Liver (tissue), 10 donors: ENCODE measurements at places on chromosomes 13 and 19. TPM values are rescaled to one million over a fixed set of nuclear protein-coding genes. Genes with fewer than 3 reads are reported as not detected.

DNA sequence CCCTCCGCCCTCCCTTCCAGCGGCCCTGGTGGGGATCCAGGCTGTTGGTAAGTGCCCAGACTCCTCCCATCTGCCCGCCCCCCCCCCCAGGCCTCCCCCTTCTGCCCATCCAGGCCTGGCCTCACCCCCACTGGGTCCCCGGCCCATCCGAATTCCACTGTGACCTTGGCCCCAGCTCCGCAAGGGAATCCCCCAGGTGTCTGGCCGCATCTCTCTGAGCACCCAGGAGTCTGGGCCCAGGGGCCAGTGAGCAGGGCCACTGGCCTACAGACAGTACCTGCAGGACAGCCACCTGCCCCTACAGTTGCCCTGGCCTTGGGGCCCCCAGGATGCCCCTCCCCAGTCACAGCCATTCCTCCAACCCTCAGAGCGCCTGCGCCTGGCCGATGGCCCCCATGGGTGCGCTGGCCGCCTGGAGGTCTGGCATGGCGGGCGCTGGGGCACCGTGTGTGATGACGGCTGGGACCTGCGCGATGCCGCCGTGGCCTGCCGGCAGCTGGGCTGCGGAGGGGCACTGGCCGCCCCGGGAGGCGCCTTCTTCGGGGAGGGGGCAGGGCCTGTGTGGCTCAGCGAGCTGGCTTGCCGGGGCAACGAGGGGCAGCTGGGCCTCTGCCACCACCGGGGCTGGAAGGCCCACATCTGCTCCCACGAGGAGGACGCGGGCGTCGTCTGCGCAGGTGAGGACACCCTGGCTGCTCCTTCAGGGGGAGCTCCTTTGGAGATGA, 912 bp downstream of the SSC5D start:
- DNase-seq, result no peak

DNA sequence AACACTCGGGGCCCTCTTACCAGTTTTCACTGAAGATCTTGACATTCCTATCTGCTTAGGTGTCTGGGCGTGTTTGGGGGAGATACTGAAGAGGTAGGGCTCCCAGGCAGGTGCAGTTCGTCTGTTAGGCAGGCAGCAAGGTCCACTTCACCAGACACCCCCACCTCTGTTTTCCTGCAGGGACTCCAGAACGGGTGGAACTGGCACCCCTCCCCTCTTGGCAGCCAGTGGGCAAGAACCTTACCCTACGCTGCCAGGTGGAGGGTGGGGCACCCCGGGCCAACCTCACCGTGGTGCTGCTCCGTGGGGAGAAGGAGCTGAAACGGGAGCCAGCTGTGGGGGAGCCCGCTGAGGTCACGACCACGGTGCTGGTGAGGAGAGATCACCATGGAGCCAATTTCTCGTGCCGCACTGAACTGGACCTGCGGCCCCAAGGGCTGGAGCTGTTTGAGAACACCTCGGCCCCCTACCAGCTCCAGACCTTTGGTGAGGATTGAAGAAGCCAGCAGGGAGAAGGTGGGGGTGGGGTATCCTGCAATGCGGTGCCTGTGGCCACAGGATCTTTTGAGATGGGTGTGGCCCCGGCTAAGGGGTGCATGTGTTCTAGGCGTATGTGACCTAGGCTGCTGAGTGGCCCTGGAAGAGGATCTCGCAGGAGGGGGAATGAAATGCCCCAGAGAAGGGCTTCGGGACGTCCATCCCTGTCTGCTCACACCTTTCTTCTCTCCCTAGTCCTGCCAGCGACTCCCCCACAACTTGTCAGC, 3.3 kb upstream of the ICAM4 start:
- DNase-seq, result no peak

DNA sequence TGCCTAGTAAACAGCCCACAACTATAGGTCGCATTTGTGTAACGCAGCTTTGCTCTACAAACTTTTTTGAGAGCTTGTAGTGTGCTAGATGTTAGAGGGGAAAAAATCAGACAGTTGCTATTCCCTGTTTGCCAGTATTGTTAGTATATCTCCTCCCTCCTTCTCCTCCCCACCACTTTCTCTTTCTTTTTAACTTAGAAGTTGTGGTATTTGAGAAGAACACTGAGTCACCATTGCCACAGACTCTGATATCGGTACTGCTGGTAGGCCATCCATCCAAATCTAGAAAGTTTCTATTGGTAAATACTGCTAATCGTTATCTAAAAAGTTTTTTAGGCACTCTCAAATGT, 666 bp downstream of the POMP start:
- no peak for DNase-seq

- DNase-seq, result no peak
These were observed 754 bp downstream of the DNAJB1 start for GRCh38 chr19:14517446-14517839.

- no peak for DNase-seq
These were observed 69.2 kb downstream of the CEBPG start for GRCh38 chr19:33442706-33443105.

DNA sequence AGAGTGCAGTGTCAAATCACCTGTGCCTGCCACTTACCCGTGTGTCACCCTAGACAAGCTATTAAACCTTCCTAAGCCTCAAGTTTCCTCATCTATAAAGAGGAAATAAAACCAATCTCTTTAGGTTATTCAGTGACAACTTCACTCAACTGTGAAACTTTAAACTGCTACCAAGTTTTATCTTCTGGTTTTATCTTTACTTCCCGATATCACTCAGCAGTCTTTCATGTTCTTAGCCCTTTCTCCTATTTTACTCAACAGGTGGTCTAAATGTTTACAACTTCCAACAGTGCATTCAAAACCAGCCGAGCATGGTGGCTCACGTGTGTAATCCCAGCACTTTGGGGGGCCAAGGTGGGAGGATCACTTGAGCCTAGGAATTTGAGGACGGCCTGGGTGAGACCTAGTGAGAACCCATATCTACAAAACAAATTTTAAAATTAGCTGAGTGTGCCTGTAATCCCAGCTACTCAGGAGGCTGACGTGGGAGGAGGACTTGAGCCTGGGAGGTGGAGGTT, 59.6 kb downstream of the GPALPP1 start:
- DNase-seq, result no peak

DNA sequence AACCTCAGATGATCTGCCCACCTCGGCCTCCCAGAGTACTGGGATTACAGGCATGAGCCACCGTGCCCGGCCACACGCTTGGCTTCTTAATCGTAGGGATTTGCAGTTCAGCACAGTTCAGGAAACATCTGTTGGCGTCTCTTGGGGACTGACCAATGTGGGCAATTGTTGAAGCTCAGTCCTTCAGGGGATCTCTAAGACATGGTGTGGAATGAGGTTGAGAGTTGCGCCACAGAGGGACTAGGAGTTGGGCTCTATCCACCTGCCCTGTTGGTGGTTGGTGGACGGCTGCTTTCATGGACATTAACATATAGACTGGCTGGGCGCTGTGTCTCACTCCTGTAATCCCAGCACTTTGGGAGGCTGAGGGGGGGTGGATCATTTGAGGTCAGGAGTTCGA, 37.3 kb upstream of the SIN3B start:
- DNase-seq, result no peak

- DNase-seq, result no peak
These were observed 73.3 kb upstream of the SOX1 start for GRCh38 chr13:111993691-111994090.

DNA sequence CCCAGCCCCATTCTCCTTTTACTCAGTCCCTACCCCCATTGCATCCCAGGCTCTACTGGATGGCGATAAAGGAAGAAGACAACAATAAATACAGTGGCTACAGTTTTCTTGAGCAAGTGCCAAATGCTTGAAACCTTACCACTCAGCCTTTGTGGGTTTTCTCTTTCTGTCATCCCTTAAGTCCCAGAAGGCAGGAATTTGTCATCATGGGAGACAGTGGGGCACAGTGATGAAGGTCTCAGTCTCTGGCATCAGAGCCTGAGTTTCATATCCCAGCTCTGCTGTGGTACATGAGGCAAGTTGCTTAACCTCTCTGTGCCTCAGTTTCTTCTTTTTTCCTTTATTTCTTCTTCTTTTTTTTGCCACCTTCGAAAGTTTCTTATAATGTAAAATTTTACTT, 5.1 kb upstream of the COMP start:
- DNase-seq, result no peak

DNA sequence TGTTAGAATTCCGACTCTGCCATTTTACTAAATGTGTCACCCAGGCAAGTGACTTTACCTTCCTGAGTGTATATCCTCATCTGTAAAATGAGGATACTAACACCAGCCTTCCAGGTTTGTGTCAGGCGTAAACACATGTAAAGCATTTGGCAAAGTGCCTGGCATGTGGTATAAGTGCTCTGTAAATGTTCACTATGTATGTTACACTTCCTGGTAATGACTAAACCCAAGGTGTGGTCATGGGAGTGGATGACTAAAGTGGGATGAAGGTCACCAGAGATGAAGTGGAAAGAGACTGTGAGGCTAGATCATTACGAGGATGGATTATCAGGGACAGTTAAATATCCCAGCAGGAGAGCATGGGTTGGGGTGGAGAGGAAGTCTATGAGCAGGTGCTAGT, 25.6 kb downstream of the DEDD2 start:
- no peak for DNase-seq

DNA sequence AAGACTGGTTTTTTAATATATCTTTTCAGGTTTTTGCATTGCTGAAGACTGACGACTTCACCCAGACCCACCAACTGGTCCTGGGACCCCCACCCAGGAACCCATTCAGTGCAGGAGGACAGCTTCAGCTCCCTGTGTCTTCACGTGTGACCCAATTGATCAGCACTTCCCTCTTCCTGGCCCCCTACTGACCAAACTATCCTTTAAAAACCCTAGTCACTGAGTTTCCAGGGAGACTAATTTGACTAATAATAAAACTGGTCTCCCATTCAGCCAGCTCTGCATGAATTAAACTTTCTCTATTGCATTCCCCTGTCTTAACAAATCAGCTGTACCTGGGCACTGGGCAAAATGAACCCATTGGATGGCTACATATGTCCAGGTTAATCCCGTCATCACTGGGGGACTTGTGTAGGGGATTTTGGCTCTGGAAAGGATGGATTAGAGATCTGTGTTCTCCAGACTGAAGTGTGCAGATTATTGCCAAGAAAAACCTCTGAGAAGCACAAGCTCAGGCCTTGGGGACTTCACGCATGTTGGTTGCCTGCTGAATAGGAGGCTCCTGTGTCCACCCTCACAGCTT, 16.3 kb upstream of the PARP4 start:
- no peak for DNase-seq

TSHZ3 gene
- 3.3 TPM for total RNA-seq

AZU1 gene
- total RNA-seq, result 0.08 TPM

KLK14 gene
- total RNA-seq, result not detected

IZUMO2 gene
- not detected for total RNA-seq

TMPRSS9 gene
- total RNA-seq, result 2.5 TPM

ZNF813 gene
- 4.1 TPM for total RNA-seq

C19orf73 gene
- total RNA-seq, result 0.56 TPM

LILRA6 gene
- total RNA-seq, result 2.8 TPM

NAPSA gene
- 0.59 TPM for total RNA-seq
